ENCODE measurements at places on chromosomes 5 and 9.

DNA sequence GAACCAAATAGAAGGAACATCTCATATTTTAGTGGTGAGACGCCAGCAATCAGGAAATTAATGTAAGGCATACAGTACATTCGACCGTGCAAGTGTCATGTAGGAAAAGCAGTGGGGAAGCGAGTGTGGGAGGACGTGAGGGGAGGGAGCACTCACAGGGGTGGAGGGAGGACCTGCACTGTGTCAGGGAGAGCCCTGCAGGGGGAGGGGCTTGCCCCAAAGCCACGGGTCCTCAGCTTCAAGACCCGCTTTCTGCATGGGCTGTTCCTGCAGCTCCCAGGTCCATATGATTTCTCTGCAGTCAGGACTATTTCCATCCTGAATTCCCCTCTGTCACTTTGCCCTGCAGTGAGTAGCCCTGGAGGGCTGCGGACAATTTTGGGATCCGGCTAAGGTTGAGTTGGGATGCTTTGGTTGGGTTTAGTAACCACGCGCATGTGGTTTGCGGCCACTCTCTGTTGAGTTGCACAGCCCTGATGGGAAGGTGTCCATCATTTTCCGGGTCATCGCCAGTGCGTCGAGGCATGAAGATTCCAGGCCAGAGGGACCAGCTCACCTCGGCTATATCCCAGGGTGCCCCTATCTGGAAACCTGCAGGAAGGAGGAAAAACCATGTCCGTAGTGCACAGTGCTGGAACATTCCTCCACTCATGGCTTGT is 61.9 kb downstream of the IRX1 start:
- no peak for DNase-seq

DNA sequence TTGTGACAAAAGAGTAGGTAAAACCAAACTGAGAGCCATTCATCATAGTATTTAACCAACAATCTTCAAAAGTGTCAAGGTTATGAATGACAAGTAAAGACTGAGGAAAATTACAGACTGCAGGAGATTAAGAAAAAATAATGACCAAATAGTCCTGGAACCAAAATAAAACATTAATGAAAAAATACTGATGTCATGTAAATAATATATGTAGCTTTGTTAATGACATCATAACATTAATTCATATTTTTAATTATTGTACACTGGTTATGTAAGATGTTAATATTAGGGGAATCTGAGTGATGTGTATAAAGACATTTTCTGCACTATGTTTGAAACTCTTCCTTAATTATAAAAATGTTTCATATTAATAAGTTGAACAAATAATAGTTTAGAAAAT is 436.7 kb downstream of the CYLC2 start:
- DNase-seq = no peak

GRCh38 chr5:157067005-157067404 is 8.1 kb upstream of the HAVCR1 start:
- DNase-seq = no peak

DNA sequence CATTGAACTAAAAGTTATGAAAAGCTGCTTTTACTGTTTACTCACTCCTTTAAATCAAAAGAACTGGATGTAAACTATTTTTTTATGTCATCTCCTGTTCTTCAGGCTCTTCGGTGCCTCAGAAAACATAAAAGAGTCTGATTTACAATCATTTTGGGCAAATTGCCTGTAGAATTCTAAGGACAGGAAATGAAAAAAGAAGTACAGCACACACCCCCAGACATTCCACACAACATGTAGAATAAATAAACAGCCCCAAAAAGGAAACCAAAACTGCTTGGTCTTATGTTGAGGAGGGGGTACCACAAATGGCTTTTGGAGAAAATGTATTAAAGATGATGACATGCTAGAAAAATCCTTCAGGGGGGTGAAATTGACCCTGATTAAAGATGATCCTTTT is 57.2 kb downstream of the ITGA1 start:
- no peak for DNase-seq

Measured in erythroblast (primary cell).